NCI-H1092 (cell line): ENCODE measurements at places on chromosomes 11 and 22.

- DNase-seq = no peak
Observed at GRCh38 chr22:23534851-23535717, 45.0 kb downstream of the IGLL1 start.

DNA sequence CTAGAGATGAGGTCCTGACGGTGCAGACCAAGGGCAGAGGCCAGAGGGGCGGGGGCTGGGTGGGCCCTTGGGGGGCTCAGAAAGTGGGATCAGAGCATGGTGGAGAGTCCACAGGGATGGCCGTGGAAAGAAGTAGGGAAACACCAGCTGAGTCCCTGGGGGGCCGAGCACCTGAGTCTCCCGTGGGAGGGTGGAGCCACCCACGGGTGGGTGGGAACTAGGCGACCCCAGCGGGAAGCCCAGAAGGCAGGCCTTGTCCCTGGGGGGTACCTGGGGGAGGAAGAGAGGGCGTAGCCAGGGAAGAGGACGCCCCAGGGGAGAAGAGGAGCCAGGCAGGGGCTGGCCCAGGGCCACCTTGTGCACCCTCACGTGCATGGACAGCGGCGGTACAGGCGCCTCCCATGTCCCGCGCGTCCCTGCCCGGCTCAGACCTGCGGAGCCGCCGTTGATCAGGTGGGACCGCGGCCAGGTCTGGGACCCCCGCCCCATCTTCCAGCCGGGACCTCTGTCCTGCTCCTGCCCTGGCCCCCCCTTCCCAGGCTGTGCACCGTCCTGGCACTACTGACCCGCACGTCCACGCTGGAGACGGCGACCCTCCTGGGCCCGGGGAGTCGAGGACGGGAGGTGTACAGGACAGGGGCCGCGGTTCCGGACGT is 10.2 kb downstream of the CRELD2 start:
- DNase-seq = no peak

GRCh38 chr11:101211407-101211975 is 81.9 kb upstream of the PGR start:
- DNase-seq = no peak

DNA sequence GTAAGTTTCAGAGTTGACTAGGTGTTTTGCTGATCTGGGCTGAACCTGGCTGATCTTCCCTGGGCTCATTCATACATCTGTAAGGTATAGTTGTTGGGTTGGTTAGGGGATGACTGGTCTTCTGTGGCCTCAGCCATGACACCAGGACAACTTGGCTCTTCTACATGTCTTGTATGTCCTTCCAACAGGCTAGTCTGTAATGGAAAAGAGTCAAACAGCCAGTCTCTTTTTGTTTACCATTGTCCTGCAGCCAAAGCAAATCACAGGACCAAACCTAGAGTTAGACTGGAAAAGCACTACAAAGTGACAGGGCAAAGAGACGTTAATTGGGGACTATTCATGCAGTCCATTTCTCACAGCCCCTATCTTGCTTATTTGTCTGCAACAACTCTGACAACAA is 17.8 kb downstream of the SERPING1 start:
- no peak for DNase-seq

DNA sequence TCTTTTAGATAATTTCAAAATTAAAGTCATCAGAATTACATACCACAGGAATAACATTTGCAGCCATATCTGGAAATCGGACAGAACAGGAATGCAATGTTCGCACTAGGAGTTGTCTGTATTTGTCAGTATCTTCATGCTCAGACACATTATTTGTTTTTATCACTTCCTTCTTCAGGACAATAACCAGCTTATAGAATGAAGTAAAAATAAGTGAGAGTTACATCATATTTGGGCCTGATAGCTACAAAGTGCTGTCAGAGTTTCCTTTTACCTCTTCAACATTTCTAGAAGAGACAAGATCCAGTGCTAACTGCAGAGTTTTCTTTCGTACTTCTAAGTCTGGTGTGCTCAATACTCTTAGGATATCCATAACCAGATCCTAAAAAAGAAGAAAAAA is 18.9 kb downstream of the COPB1 start:
- DNase-seq = no peak
